Psoas muscle (tissue), 8 donors: ENCODE measurements at places on chromosomes 6 and 20.

DNA sequence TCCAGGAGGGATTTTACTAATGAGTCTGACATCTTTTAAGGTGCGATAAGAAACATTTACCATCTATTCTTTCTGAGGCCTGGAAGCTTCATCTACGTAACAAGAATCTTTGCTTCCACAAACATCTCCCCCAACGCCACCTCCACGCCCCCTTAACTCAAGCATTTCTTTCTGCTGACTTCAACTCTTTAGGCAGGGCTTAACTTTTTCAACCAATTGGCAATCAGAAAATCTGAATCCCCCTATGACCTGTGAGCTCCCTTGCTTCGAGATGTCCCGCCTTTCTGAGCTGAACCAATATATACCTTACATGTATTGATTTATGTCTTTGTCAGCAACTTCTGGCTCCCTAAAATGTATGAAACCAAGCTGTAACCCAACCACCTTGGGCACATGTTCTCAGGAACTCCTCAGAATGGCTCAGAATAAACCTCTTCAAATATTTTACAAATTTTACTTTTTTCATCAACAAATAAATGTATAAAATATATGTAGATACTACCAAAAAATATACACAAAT, 11.5 kb downstream of the OR2H2 start:
- DNase-seq, result no peak

DNA sequence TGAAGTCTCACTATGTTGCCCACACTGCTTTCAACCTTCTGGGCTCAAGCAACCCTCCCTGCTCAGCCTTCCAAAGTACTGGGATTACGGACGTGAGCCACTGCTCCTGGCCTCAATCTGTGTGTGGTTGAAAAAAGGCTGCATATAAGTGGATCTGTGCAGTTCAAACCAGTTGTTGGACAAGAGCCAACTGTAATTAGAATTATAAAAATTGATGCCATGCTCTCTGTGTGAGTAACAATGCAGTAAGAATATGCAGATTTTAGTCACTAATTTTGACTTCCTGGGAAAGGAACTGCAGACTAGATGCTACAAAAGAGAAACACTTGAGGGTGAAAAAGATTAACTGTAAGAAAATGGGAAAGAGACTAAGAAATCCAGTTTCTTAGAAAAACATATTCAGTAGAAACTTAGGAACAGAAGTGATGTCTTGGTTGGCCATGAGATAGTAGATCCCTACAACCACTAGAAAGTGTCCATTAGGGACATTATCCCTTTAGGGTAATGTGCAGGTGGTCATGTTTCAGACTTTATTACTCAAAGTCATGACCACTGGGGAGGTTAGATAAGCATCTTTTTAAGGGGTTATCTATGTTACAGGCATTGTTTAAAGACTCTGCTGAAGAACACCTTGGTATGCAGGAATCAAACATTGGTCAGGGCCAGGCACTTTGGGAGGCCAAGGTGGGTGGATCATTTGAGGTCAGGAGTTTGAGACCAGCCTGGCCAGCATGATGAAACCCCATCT, 26.3 kb downstream of the ITCH start:
- no peak for DNase-seq

DNA sequence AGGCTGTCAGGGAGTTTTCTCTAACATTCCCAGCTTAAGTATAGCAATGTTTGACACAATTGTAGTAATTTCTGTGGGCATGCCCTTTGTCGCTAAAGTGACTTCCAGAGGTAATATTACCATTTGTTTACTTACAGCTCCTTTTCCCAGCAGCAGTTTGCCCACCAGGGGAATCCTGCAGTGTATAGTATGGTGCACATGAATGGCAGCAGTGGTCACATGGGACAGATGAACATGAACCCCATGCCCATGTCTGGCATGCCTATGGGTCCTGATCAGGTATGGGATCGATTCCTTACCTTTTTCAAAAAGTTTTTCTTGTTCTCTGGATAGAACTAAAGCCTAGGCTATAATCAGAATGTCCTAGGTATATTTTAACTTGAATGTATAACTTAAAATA, 132.5 kb downstream of the SULF2 start:
- no peak for DNase-seq

DNA sequence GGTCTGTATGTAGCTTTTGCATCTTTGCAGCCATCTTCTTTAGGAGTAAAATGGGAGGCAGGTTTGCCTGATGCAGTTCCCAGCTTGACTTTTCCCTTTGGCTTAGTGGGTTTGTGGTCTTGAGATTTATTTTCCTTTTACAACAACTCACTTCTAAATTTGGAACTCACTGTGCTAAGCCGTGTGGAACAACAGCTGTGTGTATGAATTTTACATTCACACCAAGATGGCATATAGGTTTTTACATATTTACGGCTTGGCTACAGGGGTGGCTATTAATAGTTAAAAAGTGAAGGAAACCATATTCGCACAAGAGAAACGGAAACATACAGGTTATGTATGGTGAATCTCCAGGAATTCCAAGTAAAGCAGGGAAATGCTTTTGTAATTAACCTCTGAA, 2.5 kb downstream of the TTLL2 start:
- DNase-seq, result no peak

GRCh38 chr6:18126121-18126520, 3.6 kb upstream of the NHLRC1 start:
- DNase-seq, result no peak

DNA sequence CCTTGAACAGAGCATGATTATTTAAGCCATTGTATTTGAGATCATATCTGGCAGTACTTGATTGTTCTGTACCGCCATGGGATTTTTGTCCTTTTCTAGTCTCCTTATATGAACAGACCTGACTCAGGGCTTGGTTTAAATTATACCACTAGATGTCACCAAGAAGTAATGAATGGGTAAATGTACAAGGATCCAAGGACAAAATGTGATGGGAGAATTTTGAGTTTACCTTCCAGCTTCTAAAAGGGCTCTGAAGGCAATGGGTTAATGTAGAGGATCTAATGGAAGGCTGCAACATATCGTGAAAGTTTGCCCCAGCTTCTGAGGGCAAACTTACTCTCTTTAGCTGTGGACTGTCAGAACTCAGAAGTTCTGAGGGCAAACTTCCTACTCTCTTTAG, 12.0 kb downstream of the RNF8 start:
- DNase-seq, result no peak

- DNase-seq, result no peak
Measured at GRCh38 chr6:37493661-37493995, 6.1 kb downstream of the CCDC167 start.

- DNase-seq, result peak; percentile 19
Measured at GRCh38 chr6:82033631-82034211, 213.8 kb downstream of the IBTK start.

GRCh38 chr6:127120023-127120786, 1.7 kb downstream of the RSPO3 start:
- no peak for DNase-seq

- DNase-seq, result no peak
Measured at GRCh38 chr20:6976106-6976900, 208.8 kb downstream of the BMP2 start.

- no peak for DNase-seq
Measured at GRCh38 chr6:163738725-163739407, 324.3 kb downstream of the QKI start.

DNA sequence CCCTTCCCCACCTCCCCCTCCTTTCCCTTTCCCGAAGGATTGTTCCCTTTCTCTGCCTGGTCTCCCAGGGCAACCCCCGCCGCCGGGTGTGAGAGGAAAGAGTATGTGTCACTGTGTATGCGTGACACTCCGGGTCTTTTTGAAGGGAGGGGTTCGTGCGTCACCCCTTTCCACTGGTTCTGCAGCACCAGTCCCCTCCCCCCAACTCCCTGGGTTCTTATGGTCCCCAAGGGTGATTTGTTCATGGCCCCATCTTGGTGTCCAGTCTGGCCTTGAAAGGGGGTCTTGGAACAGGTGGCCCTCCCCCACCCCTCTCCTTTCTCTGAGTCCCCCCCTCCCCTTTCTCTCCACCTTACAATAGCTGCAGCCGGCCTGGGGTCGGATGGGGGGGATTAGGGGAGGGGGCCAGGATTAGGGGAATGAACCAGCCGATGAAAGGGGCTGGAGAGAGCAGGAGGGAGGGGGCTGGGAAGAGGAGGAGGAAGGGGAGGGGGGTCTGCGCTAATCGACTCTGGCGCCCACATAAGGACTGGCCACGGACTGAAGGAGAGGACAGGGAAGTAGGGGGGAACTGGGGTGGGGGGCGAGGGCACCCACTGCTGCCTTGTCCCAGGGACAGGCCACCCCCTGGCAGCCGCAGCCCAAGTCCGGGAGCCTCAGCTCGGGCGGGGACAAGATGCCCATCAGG, 1.3 kb upstream of the RING1 start:
- no peak for DNase-seq

GRCh38 chr6:52337633-52338290, 24.2 kb upstream of the PAQR8 start:
- DNase-seq, result no peak
